Non-pigmented ciliary epithelial cell (primary cell): ENCODE measurements at places on chromosomes 1 and 21.

- no peak for DNase-seq
Observed at GRCh38 chr1:224433701-224434672, 610 bp downstream of the WDR26 start.

DNA sequence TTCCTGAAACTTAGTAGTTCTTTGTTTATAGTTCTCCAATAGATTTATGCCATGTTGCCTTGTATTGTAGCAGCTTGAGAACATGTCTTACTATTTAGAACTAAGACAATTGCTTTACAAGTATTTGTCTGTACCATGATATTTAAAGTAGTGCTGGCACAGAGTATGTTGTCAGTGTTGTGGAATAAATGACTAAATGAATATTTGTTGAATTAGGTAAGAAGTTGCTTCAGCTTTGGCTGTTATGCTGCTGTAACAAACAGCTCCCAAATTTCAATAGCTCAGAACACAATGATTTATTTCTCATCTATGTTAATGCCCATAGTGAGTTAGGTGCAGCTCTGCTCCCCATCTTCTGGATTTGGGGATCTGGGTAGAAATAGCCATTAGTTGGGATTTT is 90.2 kb upstream of the VCAM1 start:
- DNase-seq: no peak

- DNase-seq: no peak
Observed at GRCh38 chr1:205476648-205477047, 20.8 kb upstream of the BLACAT1 start.

GRCh38 chr21:38244407-38244787 is 12.4 kb upstream of the KCNJ15 start:
- no peak for DNase-seq

- DNase-seq: no peak
Observed at GRCh38 chr1:76870037-76870436, 2.8 kb downstream of the ST6GALNAC5 start.

DNA sequence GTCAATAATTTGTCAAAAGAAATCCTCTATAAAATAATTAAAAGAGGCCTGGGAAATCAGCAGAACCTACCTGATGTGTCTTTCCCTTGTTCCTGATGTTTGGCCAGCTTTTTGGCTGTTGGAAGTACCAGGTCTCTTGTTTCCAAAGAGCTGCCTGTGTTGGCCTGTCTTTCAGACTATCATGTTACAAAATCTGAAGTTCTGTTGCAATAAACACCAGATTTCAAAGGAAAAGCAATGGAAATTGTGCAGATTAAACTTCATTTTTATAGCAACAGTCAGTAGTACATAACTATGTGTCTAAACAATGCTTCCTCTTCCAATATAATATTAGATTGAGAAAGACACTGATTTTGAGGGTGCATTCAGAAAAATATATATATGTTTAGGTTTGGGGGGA is 647.2 kb upstream of the CXADR start:
- DNase-seq: no peak

- DNase-seq: no peak
Observed at GRCh38 chr1:186465946-186466345, 5.0 kb upstream of the PDC start.

- DNase-seq: no peak
Observed at GRCh38 chr1:30335389-30335996, 387.9 kb downstream of the MATN1 start.

DNA sequence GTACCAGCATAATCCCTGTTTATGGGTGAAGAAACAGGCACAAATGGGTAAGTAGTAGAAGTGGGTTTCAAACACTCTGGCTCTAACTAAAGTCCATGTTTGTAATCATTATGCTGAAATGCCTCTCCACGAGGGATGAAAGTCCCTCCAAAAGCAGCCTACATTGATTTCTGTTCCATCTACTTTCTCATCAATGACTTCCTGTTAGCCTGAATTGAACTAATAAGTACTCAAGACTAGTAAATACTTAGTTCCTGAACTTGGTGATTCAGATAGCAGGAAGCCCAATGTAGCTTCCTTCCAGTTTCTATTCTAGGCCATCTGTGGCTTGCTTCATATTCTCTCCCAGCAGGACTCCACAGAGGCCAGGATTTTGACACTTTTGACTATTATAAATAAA is 11.3 kb upstream of the BACH1 start:
- no peak for DNase-seq

GRCh38 chr1:12549460-12550349 is 68.3 kb downstream of the DHRS3 start:
- peak; percentile 91 for DNase-seq

- no peak for DNase-seq
Observed at GRCh38 chr1:115839679-115840237, 1.2 kb downstream of the NHLH2 start.

DNA sequence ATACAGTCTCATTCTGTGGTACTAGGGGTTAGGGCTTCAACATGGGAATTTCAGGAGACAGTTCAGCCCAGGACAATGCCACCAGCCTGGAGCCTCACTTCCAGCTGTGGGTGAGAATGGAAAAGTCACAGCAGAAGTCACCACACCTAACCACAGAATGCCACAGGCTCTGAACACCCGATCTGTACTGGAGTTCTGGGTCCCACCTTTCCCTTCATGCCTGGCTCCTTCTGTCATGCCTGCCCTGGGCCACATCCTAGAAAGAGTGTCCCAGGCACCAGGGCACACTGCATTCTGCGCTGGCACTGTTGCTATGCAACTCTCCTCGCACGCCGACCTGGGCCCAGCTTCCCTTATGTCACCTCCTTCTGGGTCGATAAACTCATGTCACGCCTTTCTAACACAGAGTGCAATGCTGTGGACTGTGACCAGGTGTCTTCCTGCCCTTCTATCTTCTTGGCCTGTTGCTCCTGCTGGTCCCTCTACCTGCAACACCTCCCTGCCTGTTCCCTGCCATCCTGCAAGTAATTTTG is 21.2 kb downstream of the RCSD1 start:
- no peak for DNase-seq

DNA sequence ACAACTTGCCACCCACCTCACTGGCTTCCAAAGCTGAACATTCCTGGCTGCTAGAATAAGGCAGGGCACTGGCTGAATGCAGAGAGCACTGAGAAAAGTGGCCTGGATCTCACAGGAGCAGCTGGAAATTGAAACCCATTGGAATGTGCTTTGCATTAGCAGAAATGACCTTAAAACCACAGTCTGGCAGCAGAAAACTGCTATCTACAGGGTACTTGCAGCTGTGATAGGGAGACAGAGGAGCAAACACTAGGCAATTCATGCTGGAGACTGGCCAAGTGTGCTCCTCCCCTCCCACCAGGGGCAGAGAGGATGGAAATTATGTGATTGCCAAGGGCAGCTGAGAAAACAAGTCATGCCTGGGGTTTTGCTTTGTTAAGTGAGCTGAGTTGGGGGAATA is 47.2 kb downstream of the HSD3B1 start:
- peak; percentile 86 for DNase-seq

GRCh38 chr1:2127187-2128145 is 67.1 kb downstream of the FAAP20 start:
- no peak for DNase-seq

GRCh38 chr1:25369241-25369640 is 31.1 kb downstream of the TMEM50A start:
- DNase-seq: no peak

DNA sequence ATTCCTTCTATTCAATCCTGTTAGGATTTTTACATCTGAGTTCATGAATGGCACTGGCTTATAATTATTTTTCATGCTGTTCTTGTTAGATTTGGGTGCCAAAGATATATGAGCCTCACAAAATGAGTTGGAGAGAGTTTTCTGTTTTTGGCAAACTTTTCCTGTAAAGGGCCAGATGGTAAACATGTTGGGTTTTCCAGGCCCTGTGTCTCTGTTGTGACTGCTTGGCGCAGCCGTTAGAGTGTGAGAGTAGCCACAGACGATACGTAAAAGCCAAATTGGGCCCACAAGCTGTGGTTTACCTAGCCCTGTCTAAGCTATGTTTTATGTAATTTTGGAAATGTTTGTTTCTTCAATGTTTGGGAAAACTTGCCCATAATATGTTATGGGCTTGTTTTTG is 15.6 kb upstream of the CA6 start:
- no peak for DNase-seq

DNA sequence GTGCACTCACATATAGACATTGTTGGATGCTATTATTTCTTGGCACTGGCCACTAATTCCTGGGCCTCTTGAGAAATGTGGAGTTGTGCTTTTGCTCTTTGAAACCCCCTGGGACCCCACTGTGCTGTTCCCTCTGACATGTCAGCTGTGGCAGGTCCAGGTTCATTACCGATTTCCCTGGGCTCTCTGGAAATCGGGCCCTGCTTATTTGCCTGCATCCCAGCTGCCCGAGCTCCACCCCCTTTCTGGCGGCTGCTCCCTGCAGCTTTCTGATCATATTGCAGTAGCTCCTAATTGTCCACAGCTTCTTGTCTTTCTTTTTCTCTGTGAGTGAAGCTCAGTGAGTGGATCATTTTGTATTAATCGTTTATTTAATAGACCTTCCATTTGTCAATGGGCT is 183.7 kb upstream of the FAM78B start:
- DNase-seq: no peak

- DNase-seq: peak; percentile 47
Observed at GRCh38 chr1:21783679-21784603, 992 bp upstream of the USP48 start.

GRCh38 chr1:3524556-3525203 is 70.2 kb downstream of the ARHGEF16 start:
- DNase-seq: no peak

DNA sequence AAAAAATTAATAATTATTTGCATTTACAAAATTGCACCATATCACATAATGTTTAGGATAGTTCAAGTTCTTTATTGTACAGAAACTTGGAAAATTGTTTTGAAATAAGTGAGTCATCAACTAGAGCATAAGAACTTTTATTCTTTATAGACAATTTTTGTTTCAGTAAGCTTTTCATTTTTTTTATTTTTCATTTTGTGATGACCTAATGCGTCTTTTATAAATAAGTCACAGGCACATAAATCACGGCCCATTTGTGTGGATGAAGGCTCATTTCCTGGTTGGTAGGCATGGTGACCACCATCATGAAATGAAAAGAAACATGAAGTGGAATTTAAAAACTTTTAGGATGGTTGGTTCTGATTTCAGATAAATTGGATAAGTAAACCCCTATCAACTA is 39.3 kb downstream of the SPAG17 start:
- no peak for DNase-seq

GRCh38 chr1:224059897-224060427 is 53.9 kb upstream of the FBXO28 start:
- no peak for DNase-seq

- no peak for DNase-seq
Observed at GRCh38 chr1:241579434-241579833, 47.3 kb downstream of the KMO start.

DNA sequence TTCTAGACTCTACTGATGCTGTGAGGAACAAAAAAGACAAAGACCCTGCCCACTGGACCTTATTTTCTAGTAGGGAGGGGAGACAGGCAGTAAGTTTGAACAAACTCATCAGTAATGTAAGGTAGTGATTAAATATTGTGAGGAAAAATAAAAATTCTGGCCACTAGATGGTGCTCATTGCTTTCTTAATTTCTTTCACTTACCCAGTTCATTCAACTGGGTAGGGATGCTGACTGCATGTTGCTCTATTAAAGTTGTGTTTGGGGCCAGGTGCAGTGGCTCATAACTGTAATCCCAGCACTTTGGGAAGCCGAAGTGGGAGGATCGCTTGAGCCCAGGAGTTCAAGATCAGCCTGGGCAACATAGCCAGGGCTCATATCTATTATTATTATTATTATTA is 6.3 kb upstream of the KYAT3 start:
- DNase-seq: no peak

DNA sequence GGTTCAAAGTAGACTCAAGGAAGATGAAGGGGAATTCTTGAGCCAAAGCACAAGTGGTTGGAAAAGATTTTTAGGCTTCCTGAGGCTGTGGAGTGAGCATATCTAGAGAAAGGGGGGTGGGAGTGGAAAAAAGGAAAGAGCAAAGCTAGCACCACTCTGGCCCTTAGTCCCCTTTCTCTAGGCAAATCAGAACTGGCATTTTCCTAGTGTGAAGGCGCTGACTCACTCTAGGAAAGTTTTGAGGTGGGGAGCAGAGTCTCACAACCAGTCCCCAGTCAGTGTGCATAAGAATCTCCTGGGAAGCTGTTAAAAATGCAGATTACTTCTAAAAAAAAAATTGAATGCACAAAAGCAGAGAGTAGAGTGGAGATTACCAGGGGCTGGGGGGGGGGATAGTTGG is 3.4 kb upstream of the GPR89B start:
- no peak for DNase-seq

GRCh38 chr1:41109310-41110197 is 88.0 kb upstream of the SLFNL1 start:
- DNase-seq: peak; percentile 88

- DNase-seq: no peak
Observed at GRCh38 chr1:208192995-208193394, 51.2 kb downstream of the PLXNA2 start.

GRCh38 chr1:153749408-153750005 is 21.7 kb downstream of the INTS3 start:
- DNase-seq: peak; percentile 32

DNA sequence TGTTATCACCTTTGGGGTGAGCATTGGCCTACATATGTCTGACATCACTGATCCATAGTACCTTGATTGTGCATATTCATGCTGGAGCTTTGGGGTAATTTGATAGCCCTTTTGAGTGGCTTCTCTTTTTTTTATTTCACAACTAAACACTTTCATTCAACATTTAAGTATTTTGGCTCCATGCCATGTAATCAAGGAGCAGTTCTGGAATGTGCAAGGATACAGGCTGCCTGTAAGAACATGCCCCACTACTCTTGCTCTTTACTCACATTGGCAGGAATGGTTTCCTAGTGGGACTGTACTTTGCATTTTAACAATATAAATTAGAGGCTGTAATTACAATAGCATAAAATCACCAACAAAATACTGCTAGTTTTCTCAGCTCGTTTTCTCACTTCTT is 300.7 kb upstream of the SPAG17 start:
- DNase-seq: no peak

GRCh38 chr1:46408356-46409062 is 14.4 kb downstream of the FAAH start:
- DNase-seq: no peak
